ENCODE measurements at places on chromosomes 1 and 21.

DNA sequence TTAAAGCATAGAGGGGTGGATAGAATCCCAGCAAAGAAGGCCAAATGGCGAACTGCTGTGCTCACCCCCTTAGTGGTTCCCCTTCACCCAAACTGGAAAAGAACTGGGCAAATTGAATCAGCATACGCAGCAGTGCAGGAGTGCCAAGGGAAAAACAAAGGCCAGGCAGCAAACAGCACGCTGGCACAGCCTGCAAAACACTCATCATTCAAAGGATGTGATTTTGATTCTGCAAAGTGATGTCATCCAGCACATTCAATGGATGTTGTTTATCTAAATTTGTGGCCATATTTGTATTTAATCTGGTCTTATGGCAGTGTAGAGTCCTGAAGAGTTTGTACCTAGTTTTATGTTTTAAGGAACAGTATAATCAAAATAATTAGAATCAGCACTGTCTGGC, 71.8 kb upstream of the ECE1 start:
- no peak for DNase-seq

DNA sequence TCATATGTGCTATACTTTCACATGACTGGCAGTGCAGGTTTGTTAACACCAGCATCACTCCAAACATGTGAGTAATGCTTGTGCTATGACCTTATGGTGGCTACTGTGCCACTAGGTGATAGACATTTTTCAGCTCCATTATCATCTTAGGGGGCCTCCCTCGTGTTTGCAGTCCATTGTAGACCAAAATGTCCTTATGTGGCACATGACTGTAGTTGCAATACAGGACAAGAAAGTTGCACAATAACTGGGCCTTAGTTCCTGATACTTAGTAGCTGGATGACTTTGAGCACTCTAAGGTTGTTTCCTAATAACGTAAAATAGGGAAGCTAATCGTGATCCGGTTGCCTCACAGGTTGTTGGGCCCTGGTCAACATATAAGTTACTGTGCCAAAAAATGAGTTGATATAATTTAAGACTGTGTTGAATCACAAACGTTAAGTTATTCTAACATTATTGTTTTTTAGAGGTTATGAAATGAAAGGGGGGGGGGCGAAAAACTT, 511 bp upstream of the SNX27 start:
- no peak for DNase-seq

GRCh38 chr1:194857413-194857812, 1671.0 kb upstream of the B3GALT2 start:
- no peak for DNase-seq

DNA sequence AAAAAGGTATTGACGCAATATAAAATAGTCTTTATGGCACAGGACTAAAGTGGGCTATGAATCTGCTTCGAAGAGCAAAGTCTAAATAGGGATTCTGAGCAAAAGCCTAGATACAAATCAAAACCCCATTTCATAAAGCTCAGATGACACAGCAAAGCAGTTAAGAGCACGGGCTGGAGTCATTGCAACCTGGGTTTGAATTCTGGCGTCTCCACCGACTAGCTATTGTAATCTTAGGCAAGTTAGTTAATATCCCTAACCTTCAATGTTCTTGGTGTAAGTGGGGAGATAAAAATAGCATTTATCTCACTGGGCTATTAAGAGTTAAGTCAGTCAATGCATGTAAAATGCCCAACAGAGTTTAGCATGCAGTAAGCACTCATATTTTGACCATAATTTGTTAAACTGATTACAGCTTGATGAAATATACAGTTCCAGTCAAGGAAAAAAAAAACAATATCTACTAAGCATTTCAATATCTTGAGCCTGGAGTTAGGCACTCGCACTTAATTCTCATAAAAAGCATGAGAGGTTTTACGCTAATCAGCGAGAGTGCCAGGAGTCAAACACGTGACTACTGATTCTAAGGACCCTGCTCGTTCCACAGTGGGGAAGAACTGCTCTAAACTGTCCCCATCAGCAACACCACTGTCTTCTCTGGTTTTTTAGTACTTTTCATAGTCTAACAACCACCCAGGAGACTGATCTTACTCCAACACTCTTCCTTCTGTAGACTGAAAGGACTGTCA, 75.5 kb downstream of the JAK1 start:
- DNase-seq = no peak

DNA sequence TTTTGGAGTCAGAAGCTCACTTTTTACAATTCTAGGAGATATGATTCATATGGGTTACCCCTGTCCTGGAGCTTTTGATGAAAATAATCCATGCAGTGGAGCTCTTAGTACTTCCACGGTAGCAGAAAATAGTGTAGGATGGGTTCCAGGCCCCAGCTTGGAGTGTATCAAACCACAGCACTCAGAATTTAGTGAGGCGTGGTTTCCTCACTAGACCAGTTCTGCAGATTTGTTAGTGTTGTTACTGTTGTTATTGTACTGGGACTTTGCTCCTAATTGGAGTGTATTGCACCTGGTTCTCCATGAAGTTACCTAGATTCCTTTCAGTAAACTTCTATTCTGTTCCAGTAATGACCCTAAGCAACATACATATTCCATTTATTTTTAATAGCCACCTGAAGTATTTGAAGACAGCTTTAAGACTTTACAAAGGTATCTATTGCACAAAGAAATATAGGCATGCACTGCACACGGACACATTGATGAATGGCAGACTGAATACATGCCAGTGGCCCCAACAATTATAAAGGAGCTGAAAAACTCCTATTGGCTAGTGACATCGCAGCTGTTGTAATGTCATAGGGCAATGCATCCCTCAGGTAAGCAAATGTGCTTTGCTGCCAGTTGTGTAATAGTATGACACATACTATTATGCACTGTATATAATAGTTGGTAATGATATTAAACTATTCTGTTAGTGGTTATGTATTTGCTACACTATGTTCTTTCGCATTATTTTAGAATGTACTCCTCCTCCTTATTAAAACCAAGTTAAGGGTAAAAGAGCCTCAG, 1058.0 kb downstream of the KCNT2 start:
- DNase-seq = no peak

DNA sequence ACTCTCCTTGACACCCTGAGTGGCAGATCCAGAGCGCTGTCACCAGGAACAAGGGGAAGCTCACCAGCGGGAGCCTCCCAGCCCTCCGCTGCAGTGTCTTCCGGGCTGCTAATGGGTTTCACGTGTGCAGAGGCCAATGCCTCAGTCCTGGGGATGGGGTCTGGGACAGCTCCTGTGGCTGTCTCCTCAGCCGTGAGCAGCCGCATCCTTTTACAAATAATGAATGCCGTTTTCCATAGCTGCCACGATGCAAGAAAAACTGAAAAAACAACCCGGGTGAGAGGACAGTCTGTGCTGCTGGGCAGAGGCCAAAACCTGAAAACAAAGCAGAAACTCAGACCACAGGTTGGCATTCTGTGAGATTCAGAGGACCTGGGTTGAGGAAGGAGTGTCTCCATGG, 212.2 kb upstream of the RAB4A start:
- DNase-seq = no peak

DNA sequence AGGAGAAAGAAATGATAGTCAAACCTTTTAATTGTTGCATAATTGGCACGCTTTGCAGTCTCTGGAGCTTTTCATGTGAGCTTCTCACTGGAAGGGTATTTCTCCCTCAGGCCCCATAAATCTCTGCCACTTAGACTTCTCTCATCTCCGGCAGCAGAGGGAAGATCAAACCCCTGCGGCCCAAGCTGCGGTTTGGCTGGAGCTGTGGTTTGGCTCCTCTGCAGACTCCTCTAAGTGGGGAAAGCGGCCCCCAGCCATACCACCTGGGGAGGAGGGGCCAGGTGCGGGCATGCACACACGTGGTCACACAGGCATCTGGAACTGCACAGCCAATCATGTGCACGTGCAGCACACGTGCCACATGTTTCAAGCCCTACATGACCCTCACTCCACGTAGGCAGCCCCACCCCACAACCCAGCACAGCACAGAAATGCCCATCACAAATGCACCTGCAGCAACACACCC, 58.3 kb downstream of the UBE2T start:
- DNase-seq = no peak

- DNase-seq = no peak
Measured at GRCh38 chr1:242692988-242693387, 168.5 kb upstream of the PLD5 start.

DNA sequence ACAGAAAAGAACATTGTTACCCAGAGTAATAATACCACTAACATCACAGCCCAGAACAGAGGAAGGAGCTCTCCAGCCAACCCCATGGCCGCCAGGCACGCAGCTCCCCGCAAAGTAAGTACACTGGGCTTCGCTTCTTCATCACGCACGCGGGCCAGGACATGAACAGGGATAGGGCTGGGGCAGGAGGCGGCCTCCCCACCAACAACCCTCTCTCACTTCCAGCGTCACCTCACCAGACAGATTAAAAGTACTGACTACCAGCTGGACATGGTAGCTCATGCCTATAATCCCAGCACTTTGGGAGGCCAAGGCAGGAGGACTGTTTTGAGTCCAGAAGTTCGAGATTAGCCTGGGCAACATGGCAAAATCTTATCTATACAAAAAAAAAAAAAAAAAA, 78.3 kb downstream of the NPHP4 start:
- no peak for DNase-seq

GRCh38 chr1:93608187-93609109, 73.2 kb downstream of the BCAR3 start:
- DNase-seq = no peak

- no peak for DNase-seq
Measured at GRCh38 chr1:21909286-21909759, 27.8 kb downstream of the HSPG2 start.

GRCh38 chr1:229657993-229658755, 32.1 kb downstream of the URB2 start:
- DNase-seq = no peak

GRCh38 chr1:150928286-150928685, 2.1 kb downstream of the SETDB1 start:
- DNase-seq = no peak

DNA sequence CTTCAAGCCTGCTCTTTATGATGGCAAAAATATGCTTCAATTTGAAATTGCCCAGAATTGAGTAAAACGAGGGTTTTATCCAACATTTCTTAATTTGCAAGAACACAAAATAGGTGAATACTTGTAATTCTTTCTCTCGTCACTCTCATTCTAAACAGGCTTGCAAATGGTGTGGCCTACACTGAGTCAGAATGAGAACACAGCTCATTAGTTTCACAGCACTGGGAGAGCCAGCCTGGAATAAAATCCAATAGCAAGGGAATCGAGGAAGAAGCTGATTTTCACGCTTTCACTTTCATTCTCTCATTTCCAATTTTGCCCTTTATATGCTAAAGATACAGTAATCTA, 537.5 kb downstream of the LTN1 start:
- no peak for DNase-seq

DNA sequence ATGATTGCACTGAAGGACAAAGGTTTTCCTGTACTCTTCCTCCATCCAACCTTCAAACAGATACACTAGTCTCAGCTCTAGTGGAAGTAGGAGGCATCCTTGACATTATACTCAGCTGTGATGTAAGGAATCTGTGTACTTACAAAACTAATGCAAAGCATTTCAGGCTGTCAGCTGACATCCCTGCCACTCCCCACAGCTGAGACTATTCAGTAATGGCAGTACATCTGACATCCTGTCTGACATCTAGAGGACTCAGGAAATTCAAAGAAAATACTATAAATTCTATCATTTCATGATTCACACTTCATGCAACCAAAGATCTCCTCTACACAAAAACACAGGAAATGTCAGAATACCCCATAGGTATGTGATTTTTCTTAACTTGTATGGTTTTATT, 325.8 kb downstream of the SMYD3 start:
- DNase-seq = no peak

- DNase-seq = no peak
Measured at GRCh38 chr1:111221633-111222291, 5.8 kb upstream of the CHI3L2 start.

- no peak for DNase-seq
Measured at GRCh38 chr1:76153841-76154205, 79.3 kb downstream of the ST6GALNAC3 start.

GRCh38 chr1:28893403-28894102, 20.8 kb upstream of the EPB41 start:
- DNase-seq = no peak

- DNase-seq = no peak
Measured at GRCh38 chr1:184380468-184380867, 6.4 kb upstream of the C1orf21 start.

DNA sequence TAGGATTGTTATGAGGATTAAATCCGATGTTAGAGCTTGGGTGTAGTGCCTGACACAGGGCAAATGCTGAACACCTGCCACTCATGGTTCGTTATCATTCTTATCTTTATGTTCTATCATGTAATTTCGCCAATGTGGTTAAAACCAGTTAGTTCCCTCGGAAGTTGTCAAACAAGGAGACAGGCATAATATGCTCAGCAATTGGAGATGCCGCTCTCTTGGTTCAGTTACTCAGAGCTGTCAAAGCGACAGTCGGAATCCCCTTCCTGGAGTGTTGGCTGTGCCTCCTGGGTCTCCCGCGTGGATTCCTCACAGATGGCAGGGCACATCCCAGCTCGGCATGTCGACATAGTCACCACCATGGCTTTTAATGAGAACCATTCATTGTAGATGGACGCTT, 192.2 kb downstream of the ROR1 start:
- no peak for DNase-seq

- DNase-seq = no peak
Measured at GRCh38 chr1:192943522-192943921, 115.6 kb downstream of the UCHL5 start.

- no peak for DNase-seq
Measured at GRCh38 chr1:20399196-20399595, 86.8 kb downstream of the CAMK2N1 start.

DNA sequence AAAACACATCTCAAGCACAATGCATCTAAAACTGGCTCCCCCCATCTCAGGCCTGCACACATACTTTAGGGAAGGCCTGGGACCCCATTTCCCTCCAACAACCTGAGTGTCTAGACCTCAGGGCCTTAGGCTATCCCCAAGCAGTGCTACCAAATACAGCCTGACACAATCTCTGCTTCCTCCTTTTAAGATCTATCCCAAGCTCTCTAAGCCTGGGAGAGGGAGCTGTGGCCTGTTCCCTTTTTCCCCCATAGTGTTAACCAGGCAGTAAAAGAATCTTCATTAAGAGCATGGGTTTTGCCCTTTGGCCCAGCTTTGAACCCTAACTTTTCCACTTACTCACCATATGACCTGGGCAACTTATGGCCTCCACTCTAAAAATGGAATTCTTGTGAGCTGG, 10.8 kb upstream of the COL8A2 start:
- no peak for DNase-seq

DNA sequence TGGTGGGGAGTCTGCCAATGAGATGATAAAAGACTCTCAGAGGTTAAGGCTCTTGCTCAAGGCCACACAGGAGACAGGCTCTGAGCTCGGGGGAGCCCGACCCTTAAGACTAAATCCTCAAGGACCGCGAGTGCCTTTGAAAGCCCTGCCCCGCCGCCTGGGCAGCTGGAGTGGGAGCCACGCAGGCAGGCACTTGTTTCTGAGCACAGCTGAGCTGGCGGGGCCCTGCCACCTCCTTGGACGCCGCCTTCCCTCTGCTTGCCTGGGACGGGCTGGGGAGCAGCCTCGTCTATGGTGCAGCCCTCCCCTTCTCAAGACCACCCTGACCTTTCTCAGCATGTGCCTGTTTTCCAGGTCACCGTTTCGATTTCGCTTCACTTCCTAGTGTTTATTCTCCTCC, 169.3 kb downstream of the CAMTA1 start:
- DNase-seq = no peak

Measured in NT2/D1 (cell line).